ENCODE measurements at places on chromosomes 2 and 18.

DNA sequence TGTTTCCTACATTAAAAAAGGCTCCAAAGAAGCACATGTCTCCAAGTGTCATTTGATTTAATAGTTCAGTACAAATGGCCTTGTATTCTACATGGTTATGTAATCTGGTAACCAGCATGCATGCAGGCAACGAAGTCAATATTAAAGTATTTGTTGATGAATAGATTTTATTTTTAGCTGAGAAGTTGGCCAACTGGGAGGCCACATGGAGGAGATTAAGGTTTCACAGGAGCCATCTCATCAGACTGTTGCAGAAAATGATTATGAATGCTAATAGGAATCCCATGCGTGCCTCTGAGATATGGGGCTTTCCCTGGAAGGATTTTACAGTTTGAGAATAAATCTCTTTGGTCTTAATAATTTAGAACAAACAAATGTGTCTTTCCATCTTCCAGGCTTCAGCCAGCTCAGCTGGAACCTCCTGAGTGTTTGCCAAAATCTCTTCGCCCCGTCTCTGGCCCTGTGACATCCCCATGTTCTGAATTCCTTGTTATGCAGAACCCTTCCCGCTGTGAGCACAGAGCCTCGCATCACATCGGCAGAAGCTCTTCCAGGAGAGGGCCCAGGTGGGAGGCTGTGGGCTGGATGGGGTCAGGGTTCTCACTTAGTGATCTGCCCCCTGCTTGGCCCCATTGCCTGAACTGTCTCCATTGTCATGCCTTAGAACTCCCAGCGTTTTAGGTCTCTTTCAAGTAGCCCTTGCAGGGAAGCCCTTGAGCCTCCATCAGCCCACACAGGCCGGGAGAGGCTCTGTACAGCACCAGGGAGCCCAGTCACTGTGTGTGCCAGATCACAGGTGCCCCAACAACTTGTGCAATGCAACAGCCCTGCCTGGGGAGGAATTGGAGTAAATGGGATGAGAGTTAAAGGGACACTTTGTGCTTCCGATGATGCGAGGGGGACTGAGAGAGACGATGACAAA lies 190.5 kb upstream of the TWIST2 start:
- DNase-seq = no peak

GRCh38 chr2:180208841-180209240 lies 201.7 kb upstream of the CWC22 start:
- DNase-seq = no peak

DNA sequence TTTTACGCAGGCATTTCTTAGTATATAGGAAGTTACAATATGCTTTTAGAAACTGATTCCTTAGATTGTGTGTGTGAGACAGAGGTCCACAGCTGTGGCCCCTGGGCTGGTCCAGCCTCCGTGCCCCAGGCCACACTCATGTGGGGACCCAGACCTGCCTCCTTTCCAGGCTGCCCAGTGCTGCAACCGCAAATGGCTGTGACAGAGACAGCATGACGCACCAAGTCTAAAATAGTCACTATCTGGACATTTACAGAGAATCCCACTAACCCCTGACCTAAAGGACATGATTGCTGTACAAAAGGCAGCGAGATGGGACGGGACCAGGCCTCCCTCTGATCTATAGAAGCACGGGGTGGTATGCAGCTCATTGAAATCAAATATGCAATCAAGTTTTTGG lies 152.2 kb downstream of the TMEM18 start:
- DNase-seq = no peak

DNA sequence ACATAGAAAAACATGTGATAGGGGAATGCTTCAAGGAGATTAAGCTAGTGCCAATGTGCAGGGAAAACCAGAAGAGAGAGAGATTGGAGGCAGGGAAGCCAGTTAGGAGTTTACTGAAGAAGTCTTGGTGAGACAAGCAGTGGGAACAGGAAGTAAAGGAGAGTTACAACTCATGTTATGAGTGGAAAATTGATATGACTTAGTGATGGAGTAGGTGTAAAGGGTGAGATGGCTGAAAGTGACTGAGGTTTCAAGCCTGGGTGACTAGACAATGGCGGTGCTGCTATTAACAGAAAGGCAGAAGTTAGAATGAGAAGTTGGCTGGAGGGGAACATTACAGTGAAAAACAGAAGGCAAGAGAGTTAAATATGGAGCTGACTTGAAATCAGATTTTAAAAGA lies 16.5 kb downstream of the DOK1 start:
- no peak for DNase-seq

GRCh38 chr2:238720232-238720672 lies 127.6 kb upstream of the TWIST2 start:
- peak; percentile 71 for DNase-seq

- DNase-seq = no peak
These were observed at the start of gene PID1 for GRCh38 chr2:229270551-229271410. Gene PID1 (minus strand): TSS chr2:229271287. CDS start chr2:229271043, 244 bp downstream.

DNA sequence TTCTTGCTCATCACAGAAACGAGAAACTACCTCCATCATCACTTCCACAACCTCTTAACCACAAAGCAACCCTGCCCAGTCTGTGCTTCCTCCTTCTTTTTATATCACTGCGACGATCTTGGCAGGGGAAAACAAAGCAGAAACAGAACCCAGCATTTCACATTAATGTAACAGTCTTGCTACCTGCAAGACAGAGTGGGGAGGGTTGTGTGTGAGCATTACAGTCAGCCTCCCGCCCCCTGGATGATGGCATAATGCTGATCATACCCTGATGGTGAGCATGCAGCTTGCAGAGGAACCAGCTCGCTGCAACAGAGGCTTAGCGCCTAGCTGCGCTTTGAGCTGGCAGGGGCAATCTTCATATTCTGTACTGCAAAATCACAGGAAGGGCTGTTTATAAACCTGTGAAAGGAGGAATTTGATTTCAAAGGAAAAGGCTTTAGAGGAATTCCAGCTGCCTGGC lies 376.1 kb downstream of the IRS1 start:
- DNase-seq = peak; percentile 43

DNA sequence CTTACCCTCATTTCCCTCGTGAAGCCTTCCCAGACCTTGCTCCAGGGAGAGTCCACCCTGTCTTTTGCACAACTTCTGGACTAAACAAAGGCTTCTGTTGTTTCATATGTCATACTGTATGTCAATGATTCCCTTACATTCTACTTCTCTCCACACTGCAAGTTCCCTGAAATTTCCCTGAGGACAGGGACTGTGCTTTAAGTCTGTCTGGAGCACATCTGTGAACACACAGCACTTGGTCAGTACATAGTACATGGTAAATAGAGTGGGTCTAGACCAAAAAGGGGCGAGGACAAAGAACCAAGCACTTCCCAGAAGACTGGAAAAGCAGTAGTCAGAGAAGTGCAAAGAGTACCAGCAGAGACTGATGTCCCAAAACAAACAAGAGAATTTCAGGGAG lies 23.7 kb upstream of the IMPA2 start:
- no peak for DNase-seq

DNA sequence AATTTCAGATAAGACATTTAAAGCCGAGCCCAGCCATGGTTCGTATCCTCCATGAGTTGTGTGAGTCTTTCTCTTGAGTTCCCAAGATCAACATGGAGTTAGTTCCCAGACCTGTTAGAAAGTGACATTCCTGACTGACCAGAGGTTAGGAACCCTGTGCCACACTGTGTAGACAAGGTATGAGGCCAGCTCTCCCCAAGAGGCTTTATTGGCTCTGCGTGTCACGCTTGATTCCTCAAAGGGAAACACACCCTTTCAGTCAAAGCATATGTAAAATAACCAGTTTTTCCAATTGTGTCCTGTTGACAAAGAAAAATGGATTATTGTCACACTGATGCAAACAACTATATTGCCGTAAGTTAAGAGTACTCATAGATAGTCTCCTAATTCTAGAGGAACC lies 1.2 kb downstream of the SULT1C3 start:
- no peak for DNase-seq

GRCh38 chr2:182915369-182916326 lies 49.2 kb upstream of the FRZB start:
- no peak for DNase-seq

- no peak for DNase-seq
These were observed 100.9 kb downstream of the PID1 start for GRCh38 chr2:229170171-229170570.

- DNase-seq = no peak
These were observed 382.0 kb downstream of the GPD2 start for GRCh38 chr2:156818221-156818620.

- no peak for DNase-seq
These were observed 208.2 kb upstream of the EPHA4 start for GRCh38 chr2:221780281-221780688.

DNA sequence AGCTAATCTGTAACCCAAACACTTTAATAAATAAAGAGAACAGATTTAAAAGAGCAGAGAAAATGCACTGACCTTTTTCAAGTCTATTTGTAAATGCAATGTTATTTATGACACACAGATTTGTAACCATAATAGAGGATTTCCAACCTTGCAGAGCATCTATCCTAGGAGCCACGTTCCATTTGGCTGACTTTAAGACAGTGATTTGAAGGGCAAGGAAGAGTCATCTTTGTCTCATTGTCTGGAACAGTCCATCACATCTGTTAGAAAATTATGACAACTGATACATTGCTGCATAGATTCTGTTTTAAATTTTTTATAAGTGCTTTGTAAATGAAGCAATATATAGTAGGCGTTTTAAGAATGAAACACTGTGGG lies 90.8 kb upstream of the L3MBTL4 start:
- no peak for DNase-seq

- DNase-seq = no peak
These were observed 407.0 kb downstream of the DSEL start for GRCh38 chr18:67109535-67109934.

- DNase-seq = no peak
These were observed 9.3 kb upstream of the MTERF4 start for GRCh38 chr2:241111440-241111805.

GRCh38 chr2:68151037-68151436 lies 6.7 kb upstream of the PNO1 start:
- no peak for DNase-seq

DNA sequence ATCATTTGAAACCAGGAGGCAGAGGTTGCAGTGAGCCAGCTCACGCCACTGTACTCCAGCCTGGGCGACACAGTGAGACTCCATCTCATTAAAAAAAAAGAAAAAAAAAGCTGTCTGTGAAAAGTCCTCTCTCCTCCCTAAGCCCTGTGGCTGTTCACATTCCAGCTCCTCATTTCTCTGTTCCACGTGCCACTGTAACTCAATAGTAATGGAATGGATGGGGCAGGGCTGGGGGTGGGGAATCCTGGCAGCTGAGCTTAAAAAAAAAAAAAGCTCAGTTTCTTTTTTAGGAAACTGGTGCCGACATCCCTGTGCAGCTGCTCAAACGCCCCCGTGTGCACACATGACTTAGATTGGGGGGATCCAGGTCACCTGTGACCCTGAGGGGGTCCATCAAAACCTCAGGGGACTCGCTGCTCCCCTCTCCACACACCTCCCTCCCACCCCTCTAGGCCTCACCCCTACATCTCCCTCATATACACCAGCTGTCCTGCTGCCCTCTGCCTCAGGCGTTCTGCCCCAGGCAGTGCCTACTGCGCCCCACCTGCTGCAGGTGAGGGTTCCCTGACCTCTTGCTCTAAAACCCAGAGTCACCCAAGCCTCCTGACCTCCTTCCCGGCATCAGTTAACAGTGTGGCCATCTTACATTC lies 255.4 kb downstream of the AGAP1 start:
- DNase-seq = no peak

DNA sequence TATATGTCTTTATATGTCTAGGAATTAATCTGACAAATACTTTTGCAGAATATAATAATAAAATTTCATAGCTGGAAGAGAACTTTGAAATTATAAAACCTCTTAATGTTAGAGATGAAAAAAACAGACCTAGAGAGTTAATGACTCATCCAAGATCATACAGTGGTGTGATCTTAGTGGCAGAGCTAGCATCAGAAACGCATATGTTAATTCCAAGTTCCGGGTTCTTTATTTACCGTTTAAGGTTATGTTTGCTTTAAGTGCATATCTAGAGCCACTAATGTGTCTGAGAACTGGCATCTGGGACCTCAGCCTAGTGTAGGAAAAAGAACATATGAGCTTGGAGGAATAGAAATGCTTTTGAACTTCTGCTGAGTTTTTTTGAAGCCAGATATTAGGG lies 24.3 kb downstream of the CERS6 start:
- DNase-seq = no peak

DNA sequence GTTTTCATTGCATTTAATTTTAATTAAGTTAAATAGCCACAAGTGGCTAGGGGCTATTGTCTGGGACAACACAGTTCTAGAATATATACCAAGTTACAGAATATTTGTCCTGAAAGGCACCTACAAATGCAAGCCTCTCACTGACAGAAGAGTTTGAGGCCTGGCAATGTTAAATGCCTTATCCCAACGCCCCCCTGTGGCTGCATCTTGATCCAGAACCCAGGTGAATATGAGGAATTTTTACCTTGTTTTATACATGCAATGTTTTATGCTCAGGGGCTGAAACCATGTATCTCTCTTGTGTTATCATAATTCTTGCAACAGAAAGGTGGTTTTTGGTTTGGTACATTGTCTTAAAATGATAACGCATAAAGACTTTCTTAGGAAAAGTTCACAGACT lies 71.8 kb upstream of the SEC11C start:
- DNase-seq = peak; percentile 23

DNA sequence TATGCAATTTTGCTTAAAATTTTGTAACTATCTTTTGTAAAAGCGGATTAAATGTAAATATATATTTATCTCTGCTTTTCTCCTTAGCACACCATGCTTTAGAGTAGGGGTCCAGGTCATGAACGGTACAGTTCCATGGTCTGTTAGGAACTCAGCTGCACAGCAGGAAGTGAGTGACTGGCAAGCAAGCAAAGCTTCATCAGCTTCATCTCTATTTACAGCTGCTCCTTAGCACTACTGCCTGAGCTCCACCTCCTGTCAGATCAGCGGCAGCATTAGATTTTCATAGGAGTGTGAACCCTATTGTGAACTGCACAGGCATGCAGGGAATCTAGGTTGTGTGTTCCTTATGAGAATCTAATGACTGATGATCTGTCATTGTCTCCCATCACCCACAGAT lies 959.0 kb upstream of the SLC39A10 start:
- no peak for DNase-seq

- no peak for DNase-seq
These were observed 210.7 kb downstream of the KLHL29 start for GRCh38 chr2:23595601-23596251.

GRCh38 chr2:26429779-26430578 lies 28.3 kb downstream of the DRC1 start:
- DNase-seq = no peak

DNA sequence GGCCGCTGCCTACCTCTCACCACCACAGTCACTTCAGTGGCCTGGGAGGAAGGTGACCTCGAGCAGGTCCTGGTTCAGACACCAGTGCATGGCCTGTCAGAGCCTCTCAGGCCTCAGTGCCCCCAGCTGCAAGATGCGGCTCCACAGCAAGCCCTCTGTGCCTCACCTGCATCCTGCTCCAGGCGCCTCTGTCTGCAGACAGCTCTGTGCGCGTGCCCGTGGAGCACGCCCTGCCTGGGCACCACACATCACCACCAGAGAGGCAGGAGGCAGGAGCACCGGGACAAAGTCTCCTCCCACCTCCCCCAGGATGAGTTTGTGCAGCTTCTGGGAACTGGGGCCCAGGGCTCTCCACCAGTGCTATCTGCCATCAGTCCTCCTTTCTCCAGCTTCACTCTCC lies 98.7 kb downstream of the TFCP2L1 start:
- no peak for DNase-seq

- no peak for DNase-seq
These were observed 1.0 kb upstream of the HJURP start for GRCh38 chr2:233855345-233855744.

All from activated CD4-positive, alpha-beta T cell treated with anti-CD3 and anti-CD28 coated beads, Interleukin-2, amount 50 U/mL, for 48 hours (primary cell).